GDM1 (cell line): ENCODE measurements at places on chromosomes 1 and 21.

DNA sequence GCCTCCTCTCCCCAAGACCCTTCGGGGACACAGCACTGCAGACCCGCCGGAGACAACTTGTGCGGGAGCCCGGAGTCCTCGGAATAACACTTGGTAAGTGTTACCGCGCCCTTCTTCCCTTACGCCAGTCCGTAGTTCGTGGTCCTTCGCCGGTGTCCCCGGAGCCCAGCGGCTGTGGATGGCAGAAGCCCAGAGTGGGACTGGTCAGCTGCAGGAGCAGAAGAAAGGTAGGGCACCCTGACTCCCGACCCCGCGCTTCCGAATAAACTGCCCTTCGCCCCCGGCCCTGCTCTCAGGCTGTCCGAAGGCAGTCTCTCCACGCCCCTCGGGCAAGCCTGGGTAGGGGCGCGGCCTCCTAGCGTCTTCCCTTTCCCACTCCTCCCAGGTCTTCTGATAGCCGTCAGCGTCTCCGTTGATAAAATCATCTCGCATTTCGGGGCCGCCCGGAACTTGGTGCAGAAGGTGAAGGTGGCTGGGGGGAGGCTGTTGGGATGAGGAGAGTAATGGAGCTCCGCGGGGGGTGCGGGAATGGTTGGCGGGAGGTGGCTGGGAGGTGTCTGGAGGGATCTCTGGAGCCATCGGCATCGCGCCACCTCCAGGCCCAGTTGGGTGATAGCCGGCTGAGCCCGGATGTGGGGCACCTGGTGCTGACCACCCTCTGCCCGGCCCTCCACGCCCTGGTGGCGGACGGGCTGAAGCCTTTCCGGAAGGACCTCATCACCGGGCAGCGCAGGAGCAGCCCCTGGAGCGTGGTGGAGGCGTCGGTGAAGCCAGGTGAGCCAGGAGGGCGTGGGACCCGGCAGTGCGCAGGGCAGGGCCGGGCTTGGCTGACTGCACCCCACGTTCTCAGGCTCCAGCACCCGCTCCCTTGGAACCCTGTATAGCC, 4.3 kb downstream of the RUSC1 start:
- DNase-seq, result no peak

- no peak for DNase-seq
Observed at GRCh38 chr1:84781946-84782771, 91.9 kb upstream of the SSX2IP start.

GRCh38 chr1:226529891-226530290, 18.7 kb upstream of the STUM start:
- no peak for DNase-seq

GRCh38 chr1:186629341-186629740, 50.9 kb downstream of the PTGS2 start:
- no peak for DNase-seq

- DNase-seq, result no peak
Observed at GRCh38 chr1:50720457-50721053, 239.5 kb downstream of the FAF1 start.
